ENCODE measurements at places on chromosomes 2 and 18.

DNA sequence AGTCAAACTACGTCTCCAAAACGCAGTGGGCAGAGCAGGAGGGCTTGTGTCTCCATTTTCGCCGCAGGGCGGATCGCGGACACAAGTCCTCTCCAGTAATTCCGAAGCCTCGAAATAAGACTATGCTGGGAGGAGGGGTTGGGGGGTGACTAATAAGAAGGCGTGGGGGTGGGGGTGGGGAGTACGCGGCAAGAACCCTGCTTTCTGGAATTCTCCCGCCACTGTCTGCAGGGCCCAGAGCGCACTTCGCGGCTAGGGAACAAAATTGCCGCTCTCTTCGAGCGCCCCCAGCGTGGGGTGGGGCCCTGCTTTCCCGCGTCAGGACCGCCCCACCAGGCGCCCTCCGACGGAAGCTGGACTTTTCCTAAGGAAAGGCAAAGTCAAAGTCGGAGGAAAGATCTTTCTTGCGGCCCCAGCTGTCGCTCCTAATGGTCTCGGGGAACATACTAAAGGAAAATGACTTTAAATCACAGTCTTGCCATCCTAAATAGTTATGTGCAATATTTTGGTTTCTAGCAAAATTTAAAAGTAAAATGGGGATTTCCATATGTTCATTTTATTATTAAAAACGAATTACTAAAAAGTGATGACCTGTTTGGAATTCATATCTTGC is 11.9 kb downstream of the NR4A2 start:
- DNase-seq: no peak

- DNase-seq: no peak
Observed at GRCh38 chr2:141770530-141770929, 360.3 kb downstream of the LRP1B start.

- DNase-seq: no peak
Observed at GRCh38 chr2:152455738-152456137, 120.8 kb downstream of the FMNL2 start.

GRCh38 chr18:59736061-59736460 is 38.8 kb upstream of the CCBE1 start:
- no peak for DNase-seq

GRCh38 chr2:131425231-131425941 is 50.5 kb upstream of the TUBA3D start:
- no peak for DNase-seq

GRCh38 chr2:16329421-16329820 is 336.2 kb downstream of the CYRIA start:
- DNase-seq: no peak

- DNase-seq: no peak
Observed at GRCh38 chr2:25219621-25220020, 51.2 kb upstream of the POMC start.

GRCh38 chr2:156004459-156004858 is 328.1 kb downstream of the NR4A2 start:
- no peak for DNase-seq

GRCh38 chr2:233441161-233442027 is 87.1 kb downstream of the DGKD start:
- no peak for DNase-seq

- DNase-seq: no peak
Observed at GRCh38 chr18:10231220-10231619, 223.2 kb upstream of the APCDD1 start.

GRCh38 chr18:61281431-61281830 is 51.8 kb upstream of the CDH20 start:
- no peak for DNase-seq

GRCh38 chr2:115939902-115940301 is 1497.5 kb downstream of the DPP10 start:
- DNase-seq: no peak

GRCh38 chr18:66235206-66235605 is 368.7 kb downstream of the CDH19 start:
- no peak for DNase-seq

DNA sequence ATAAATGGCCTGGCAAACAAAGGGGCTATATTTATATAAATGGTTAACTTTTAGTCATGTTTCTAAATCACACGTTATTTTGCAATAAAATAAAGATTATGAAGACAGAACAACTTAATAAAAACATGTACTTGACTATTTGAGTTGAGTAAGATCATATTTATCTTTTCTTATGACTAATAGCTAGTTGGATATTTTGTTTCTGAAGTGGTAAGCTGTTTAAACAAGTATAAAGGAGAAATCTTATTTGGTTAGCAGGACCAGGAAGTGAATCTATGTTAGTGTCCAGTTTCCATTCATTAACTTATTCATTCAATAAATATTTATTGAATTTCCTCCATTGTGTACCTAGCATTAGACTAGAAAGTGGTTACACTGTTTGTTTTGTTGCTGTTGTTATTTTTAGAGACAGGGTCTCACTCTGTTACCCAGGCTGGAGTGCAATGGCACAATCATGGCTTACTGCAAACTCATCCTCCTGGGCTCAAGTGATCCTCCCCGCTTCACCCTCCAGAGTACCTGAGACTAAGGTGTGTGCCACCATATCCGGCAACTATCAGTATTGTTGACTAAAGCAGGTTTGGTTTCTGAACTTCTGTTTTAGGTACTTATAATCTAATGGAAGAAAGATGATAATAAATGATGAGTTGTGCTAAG is 312.6 kb downstream of the DPP10 start:
- DNase-seq: no peak

GRCh38 chr2:225584796-225585195 is 185.3 kb downstream of the NYAP2 start:
- DNase-seq: no peak

- no peak for DNase-seq
Observed at GRCh38 chr2:202019689-202020450, 13.8 kb upstream of the FZD7 start.

GRCh38 chr2:12602661-12603060 is 114.1 kb upstream of the TRIB2 start:
- no peak for DNase-seq

- no peak for DNase-seq
Observed at GRCh38 chr2:8624855-8625398, 56.9 kb upstream of the ID2 start.

- DNase-seq: no peak
Observed at GRCh38 chr2:239310401-239311061, 90.3 kb downstream of the HDAC4 start.

GRCh38 chr18:6139007-6139406 is 243.7 kb upstream of the TMEM200C start:
- DNase-seq: no peak

- DNase-seq: no peak
Observed at GRCh38 chr18:29176681-29177080, 999.8 kb upstream of the CDH2 start.

DNA sequence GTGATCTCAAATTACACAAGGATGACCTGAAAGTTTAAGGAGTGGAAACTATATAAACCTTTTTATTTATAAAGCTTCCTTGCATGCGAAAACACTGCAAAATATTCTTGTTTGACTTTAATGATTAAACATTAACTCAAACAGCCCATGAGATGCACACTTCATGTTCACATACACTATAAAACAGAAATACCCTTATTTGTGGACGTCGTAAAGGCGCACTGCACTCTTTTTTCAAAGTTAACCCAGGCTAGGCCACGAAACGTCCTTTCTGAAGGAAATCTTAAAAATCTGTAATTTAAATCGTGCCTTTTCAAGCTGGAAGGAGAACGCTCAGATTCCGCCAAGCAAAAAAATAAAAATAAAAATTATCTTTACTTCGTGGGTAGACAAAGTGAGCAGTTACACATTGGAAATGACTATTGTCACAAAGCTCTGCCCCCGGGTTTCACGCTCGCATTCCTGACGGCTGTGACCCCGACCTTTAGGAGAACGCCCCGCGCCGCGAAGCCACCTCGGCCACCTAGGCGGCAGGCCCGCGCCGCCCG is 728 bp downstream of the FAM168B start:
- no peak for DNase-seq

- DNase-seq: no peak
Observed at GRCh38 chr2:117888897-117889296, 74.4 kb downstream of the DDX18 start.

DNA sequence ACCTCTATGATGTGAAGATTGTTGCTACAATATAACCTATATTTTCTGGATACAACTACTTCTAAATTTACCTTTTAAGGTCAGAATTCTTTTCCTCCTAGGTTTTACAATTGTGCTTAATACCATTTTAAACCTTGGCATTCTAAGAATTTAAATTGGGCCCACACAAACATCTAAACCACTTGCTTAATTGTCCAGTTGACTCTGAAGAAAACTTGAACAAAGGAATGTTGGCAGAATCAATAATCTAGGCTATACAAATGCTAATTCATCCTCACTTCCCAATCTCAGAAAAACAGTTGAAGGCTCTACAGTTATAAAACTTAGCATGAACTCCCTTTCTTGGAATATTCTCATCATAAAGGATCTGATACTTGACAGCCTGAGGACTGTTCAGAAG is 84.3 kb downstream of the RPRM start:
- no peak for DNase-seq

- no peak for DNase-seq
Observed at GRCh38 chr18:75041586-75041985, 167.4 kb downstream of the PTGR3 start.

- DNase-seq: no peak
Observed at GRCh38 chr2:170214309-170214948, 36.5 kb downstream of the MYO3B start.

GRCh38 chr2:165443511-165443910 is 26.0 kb upstream of the CSRNP3 start:
- DNase-seq: no peak

DNA sequence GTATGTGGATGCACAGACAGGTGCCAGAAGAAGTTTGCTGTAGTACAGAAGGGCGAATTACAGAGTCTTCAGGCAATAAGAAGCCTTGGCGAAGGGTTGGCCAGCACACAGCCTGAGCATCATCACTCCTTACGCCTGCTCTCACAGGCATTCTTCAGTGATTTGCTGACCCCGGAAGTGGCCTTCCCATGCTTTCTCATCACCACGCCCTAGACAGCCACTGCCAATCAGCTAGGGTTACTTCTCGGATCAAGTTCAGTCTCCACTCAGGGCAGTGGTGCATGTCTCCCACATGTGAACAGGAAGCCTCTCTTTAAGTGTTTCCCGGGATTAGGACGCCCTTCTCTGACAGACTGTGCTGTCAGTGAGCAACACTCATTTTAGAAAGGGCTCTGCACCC is 81.8 kb downstream of the C1QL2 start:
- no peak for DNase-seq

GRCh38 chr2:208077276-208077675 is 47.0 kb downstream of the CRYGD start:
- no peak for DNase-seq

GRCh38 chr18:456361-457139 is 44.0 kb downstream of the COLEC12 start:
- no peak for DNase-seq

GRCh38 chr2:4938206-4938605 is 754.0 kb upstream of the SOX11 start:
- no peak for DNase-seq
